ENCODE measurements at places on chromosomes 3 and 15.

DNA sequence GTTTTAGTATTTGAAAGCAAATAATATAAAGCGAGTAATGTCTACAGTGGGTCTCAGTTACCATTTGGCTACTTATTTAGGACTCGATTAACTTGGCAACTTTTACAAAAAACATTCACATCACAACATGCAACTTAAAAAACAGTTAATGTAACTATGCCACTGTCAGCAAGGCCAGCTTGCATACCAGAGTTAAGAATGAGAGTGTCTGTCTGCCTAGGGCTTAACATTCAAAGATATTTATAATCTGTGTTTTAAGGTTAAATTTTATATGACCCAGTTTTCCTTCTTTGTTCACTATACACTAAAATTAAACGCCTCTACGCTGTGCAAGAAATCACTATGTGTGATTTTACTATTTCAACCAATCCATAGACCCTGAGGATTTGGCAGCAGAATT is 5.2 kb upstream of the CDAN1 start:
- H3K27me3 ChIP-seq = no peaks in the 10 kb centered on the region
- H3K36me3 ChIP-seq = no peaks in the 10 kb centered on the region
- no peak for DNase-seq
- no peak overlapping the region for H3K27ac ChIP-seq
- peaks cover 7% of the 10 kb centered on the region for H3K4me1 ChIP-seq

DNA sequence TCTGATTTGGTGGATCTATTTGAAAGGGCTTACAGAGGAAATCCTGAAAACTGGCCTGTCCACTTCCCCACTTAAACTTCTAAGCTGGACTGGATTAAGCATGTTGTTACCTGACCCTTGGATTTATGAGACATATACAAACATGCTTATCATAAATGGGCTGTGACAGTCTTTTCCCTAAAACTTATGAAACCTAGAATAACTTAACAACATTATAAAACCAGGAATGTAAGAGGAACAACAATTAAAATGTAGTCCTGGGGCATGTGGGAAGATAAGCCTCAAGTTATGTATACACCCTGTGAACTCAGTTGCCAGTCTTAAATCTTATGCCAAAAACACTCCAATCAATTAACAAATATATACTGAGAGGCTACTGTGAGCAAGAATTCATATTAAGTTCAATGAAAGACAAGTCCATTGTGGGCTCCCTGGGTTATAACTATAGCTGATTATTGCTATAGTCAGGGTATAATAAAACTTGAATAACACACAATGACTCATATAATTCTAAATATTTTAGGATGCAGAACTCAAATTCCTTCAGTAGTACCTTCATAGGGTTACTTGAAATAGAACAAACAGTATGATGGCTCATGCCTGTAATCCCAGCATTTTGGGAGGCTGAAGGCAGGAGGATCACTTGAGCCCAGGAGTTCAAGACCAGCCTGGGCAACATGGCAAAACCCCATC is 87.2 kb upstream of the PPIB start:
- no peaks in the 10 kb centered on the region for H3K27me3 ChIP-seq
- H3K36me3 ChIP-seq = peaks cover 3% of the 10 kb centered on the region
- no peak overlapping the region for H3K27ac ChIP-seq
- H3K4me1 ChIP-seq = peaks cover 24% of the 10 kb centered on the region

DNA sequence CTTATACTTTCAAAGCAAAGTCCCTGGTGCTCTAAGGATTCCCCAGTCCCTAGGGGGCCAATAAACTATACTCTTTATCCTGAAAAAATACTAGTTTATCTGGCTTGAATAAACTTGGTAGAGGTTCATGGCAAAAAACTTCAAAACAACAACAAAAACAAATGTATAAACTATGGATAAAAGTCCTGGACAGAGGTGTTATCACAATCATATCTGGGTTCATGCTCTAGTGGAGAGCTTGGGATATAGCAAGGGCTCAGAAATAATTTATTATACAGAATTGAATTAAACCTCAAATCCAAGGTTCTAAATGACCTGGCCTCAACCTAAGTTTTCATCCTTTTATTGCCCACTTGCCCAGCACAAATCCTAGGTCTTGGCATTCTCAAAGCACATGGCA is 98.6 kb upstream of the TRIM42 start:
- no peaks in the 10 kb centered on the region for H3K4me1 ChIP-seq
- no peaks in the 10 kb centered on the region for H3K36me3 ChIP-seq
- H3K27ac ChIP-seq = no peak overlapping the region
- no peaks in the 10 kb centered on the region for H3K27me3 ChIP-seq
- no peak for DNase-seq

GRCh38 chr15:38344351-38344750 is 91.7 kb downstream of the SPRED1 start:
- no peak overlapping the region for H3K4me3 ChIP-seq
- no peaks in the 10 kb centered on the region for H3K36me3 ChIP-seq
- no peaks in the 10 kb centered on the region for H3K27me3 ChIP-seq
- H3K4me1 ChIP-seq = no peaks in the 10 kb centered on the region
- no peak overlapping the region for H3K27ac ChIP-seq

GRCh38 chr15:94411846-94412245 is 180.5 kb downstream of the MCTP2 start:
- no peak for DNase-seq
- H3K27me3 ChIP-seq = no peaks in the 10 kb centered on the region
- H3K4me1 ChIP-seq = no peaks in the 10 kb centered on the region

DNA sequence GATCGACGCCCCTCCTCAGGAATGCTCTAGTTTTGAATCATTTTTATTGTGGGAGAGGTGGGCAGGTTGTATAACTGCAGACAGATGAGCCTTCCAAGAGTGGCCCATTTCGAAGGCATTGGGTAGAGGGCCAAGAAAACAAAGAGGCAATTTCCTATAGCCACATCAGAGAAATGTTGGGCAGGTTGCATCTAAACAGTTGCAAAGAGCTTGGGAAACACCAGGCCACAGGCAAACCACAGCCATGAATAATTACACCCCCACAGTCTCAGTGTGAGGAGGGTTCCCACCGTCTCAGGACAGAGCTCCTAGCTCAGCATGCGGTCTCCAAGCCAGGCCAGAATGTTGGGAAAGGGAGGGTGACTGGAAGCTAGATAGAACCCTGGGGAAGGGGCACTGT is 257.3 kb downstream of the ABHD5 start:
- peaks cover 6% of the 10 kb centered on the region for H3K4me1 ChIP-seq
- no peak for DNase-seq
- H3K27ac ChIP-seq = no peak overlapping the region
- H3K4me3 ChIP-seq = no peak overlapping the region

GRCh38 chr15:83066734-83067637 is at the start of gene BTBD1:
Gene BTBD1, minus strand, starts transcription at chr15:83067252. Its CDS starts 101 bp downstream, at chr15:83067151.
- H3K4me3 ChIP-seq = peak within 1 kb of the TSS; percentile 82
- H3K36me3 ChIP-seq = no peaks in the 10 kb centered on the region
- H3K27ac ChIP-seq = peak within 1 kb of the TSS; percentile 78

All from CD4-positive, alpha-beta memory T cell (primary cell).